ENCODE measurements at places on chromosomes 3 and 15.

DNA sequence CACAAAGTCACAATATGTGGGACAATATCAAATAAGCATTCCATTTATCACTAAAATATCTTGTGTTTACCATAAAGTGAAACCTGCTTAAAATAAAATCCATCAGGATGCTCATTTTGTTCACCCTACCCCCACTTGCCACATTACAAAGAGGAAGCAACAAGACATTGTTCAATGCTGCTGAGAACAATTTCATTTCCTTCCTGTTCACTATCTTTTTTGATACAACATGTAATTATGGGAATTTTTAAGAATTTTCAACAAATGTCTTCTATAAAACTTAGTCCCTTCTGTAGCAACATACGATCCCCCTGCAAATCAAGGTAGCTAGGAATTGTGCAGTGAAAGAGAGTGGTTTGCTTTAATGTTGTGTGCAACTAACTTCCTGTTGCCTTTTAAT is 34.9 kb upstream of the GPR160 start:
- no peak for DNase-seq

DNA sequence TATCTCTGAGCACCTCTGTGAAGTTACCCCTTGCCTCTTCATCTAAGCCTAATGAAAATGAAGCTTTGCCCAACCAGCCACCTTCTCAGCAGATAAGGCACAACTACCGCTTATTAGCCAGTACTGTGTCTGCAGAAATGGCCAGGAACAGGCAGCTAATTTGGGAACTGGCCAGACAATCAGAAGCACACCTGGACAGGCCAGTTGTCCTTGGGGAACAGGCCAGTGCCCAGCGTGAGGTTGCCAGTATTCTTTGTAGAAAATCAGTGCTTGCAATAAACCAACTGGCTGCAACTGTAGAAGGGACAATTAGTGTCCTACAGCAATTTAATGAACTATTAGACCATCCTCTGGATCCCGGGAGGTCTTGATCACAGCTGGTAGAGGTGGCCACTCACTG is 10.4 kb upstream of the TMEM87A start:
- DNase-seq = no peak

- DNase-seq = no peak
Measured at GRCh38 chr3:125350597-125350996, 24.5 kb downstream of the ZNF148 start.

DNA sequence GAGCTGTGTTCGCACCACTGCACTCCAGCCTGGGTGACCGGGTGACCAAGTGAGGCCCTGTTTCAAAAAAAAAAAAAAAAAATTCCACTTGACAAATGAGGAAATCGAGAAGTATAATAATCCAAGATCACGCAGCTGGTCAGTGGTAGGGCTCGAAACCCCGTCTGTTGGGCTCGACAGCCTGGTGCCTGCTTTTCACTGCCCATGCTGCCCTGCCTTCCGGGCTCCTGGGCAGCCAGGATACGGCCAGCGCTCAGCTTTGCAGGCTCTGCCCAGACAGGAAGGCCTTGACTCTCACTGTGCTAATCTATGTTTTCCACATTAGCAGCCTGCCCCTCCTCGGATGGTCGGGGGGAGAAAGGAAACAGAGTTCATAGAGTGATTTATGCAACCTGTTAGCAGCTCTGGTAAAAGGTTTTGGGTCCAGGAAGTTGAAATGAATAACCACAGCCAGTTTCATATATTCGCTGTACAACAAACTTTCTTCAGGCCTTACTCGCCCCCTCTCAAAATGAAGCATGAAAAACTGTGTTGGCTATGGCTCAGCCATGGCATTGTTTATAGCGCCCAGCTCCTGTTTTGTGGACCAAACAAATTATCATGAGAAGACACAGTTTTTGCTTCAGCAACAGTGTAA is 108.8 kb downstream of the XXYLT1 start:
- peak; percentile 93 for DNase-seq

DNA sequence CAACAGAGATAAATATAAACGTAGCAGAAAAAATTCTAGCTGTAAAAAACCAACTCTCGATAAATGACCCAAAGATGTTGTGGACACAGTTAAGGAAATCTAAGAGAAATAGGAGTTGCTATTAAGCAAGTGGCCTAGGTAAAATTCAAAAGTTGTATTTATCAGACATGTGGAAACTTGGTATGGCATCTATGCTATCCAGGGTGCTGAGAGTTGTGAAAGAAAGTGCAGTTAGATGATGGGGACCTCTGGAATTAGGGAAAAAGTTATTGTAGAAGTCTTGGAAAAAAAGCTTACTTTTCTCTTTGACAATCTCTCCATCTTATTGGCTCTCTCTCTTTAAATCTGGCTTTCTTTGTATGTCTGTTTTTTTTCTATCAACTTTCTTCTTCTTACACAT is 1090.9 kb downstream of the TBL1XR1 start:
- DNase-seq = no peak

DNA sequence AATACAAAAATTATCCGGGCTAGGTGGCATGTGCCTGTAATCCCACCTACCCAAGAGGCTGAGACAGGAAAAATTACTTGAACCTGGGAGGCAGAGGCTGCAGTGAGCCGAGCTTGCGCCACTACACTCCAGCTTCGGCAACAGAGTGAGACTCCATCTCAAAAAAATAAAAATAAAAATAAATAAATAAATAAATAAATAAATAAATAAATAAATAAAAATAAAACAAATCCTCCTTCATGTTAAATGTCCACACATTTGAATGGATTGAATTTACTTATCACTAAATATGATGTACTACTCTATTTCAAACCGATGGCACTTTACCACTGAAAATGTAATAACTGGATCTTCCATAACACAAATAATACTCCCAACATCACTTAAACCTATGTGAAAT is 36.3 kb downstream of the ZBTB20 start:
- DNase-seq = no peak

DNA sequence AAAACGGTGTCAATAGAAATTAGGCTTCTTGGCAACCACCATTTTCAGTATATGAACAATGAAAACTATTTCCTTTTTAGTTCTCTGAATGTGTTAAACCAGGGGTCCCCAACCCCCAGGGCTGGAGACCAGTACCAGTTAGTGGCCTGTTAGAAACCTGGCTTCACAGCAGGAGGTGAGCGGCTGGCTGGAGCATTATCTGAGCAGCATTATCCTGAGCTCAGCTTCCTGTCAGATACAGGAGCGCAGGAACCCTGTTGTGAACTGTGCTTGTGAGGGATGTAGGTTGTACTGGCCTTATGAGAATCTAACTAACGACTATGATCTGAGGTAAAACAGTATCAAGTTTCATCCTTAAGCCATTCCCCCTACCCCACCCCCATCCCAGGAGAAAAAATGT is 328.7 kb downstream of the ZBBX start:
- DNase-seq = no peak

Data from hematopoietic multipotent progenitor cell (in vitro differentiated cells).